ENCODE measurements at places on chromosomes 2 and 18. TPM values are rescaled to one million over a fixed set of nuclear protein-coding genes. Genes with fewer than 3 reads are reported as not detected.
A peak's percentile ranks its signal among the peaks of the same experiment; 100 is the strongest.

DNA sequence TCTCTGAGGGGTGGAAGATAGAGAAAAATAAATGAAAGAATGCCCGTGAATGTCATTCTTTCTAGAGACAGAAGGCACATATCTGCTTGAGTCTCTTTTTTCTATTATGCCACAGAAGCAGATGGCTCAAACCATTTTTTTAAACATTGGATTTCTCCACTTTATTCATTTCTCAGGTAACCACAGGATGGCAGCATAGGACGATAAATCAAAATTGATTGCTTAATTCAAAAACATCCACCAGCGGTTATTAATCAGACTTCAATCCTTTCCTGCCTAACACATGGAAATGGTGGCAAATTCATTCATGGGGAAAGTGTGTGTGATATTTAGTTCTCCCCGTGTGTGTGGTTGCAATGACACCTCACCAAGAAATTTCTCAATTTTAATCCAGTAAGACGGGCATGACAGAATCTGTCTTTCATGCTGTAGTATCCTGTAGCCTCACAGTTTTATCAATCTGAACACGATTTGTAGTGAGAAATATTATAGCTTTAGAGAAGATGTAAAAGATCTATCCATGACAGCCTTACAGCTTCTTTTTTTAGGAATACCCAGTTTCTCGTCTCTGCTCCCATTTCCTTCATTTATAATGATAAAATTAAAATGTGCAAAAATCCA lies 72.2 kb downstream of the DSC3 start:
- H3K4me1 ChIP-seq = no peaks in the 10 kb centered on the region
- H3K4me3 ChIP-seq = no peak overlapping the region
- peaks cover 8% of the 10 kb centered on the region for H3K27me3 ChIP-seq
- H3K27ac ChIP-seq = no peak overlapping the region
- no peaks in the 10 kb centered on the region for H3K36me3 ChIP-seq
- DNase-seq = no peak

DNA sequence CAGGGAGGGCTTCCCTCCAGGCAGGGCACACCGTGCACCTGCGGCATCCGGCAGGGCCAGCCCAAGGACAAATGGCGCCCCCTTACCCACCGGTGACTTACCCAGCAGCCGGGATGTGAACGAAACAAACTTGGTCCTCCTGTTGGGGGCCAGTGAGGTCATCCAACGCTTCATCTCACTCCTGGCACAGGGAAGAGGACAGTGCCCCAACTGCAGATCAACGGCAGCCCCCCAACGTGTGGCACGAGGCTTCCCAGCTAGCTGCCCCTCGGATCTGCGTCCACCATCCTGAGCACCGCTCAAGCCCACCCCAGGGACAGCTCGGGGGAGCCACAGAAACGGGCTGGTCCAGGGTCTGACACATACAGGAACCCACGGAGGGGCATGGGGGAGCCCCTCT lies 12.0 kb downstream of the SNORC start:
- H3K27ac ChIP-seq = no peak overlapping the region
- no peaks in the 10 kb centered on the region for H3K4me1 ChIP-seq
- H3K27me3 ChIP-seq = peaks cover 3% of the 10 kb centered on the region
- DNase-seq = no peak

- H3K36me3 ChIP-seq = no peaks in the 10 kb centered on the region
- H3K27me3 ChIP-seq = no peaks in the 10 kb centered on the region
- no peak overlapping the region for H3K4me3 ChIP-seq
These were observed 7.8 kb upstream of the DYNC2LI1 start for GRCh38 chr2:43766006-43766405.

GRCh38 chr18:13617826-13618515 lies 108.4 kb downstream of the FAM210A start:
- peaks cover 53% of the 10 kb centered on the region for H3K4me1 ChIP-seq
- no peaks in the 10 kb centered on the region for H3K27me3 ChIP-seq
- H3K4me3 ChIP-seq = no peak overlapping the region
- no peak for DNase-seq
- peak overlapping the region; percentile 65 for H3K27ac ChIP-seq

DNA sequence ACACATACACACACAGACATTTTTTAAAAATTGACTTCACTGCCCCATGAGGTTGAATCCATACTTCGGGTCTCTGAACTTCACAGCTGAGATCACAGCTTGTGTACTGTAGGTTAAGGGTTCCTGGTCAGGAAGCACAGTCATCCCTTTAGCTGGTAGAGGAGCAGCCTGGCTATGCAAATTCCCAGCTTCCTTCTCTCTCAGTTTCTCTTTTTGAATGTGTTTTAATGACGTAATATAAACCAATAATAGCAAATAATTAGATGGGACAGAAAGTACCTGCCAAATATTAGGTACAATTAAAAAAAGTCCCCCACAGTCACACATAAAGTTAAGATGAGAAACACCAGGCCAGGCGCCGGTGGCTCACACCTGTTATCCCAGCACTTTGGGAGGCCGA lies 178.7 kb downstream of the ZNF385B start:
- H3K27ac ChIP-seq = no peak overlapping the region
- H3K27me3 ChIP-seq = no peaks in the 10 kb centered on the region
- no peak overlapping the region for H3K4me3 ChIP-seq
- DNase-seq = no peak

GRCh38 chr2:70385204-70385603 lies 83.3 kb upstream of the FAM136A start:
- H3K36me3 ChIP-seq = no peaks in the 10 kb centered on the region
- H3K4me3 ChIP-seq = no peak overlapping the region
- DNase-seq = no peak
- H3K27me3 ChIP-seq = no peaks in the 10 kb centered on the region

GRCh38 chr2:84052913-84053312 lies 406.2 kb downstream of the SUCLG1 start:
- H3K36me3 ChIP-seq = no peaks in the 10 kb centered on the region
- no peaks in the 10 kb centered on the region for H3K27me3 ChIP-seq
- H3K4me3 ChIP-seq = no peak overlapping the region
- no peak overlapping the region for H3K27ac ChIP-seq
- DNase-seq = no peak
- no peaks in the 10 kb centered on the region for H3K4me1 ChIP-seq

DNA sequence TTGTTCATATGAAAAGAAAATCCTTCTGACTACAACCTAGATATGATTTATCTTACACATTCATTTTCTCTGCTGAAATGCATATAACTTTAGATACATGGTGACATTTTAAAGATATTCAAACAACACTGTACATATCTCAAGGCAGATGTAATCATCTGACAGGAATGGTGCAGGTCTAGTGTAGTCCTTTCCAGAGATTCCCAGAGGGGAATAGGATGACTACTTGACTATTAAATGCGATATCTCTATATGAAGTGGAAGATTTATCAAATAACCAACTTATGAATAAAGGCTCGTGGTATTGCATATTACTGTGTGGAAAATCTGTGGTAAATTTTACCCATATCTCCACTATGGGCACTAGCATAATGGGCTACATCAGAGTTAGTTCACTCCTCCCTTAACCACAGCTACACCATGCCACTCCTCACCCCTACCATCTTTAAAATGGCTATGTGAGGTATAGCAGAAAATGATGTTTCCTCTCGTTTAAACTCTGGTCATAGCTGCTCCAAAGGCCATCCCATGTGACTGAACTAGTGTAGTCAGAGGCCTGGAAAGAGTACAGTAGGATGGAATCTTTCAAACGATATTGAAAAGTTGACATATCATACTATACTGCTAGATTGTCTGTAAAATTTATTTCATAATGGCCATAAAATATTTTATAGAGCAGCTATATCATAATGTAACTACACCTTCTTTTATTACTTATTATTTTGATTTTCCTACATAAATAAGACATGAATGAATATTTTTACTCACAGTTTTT lies 9.1 kb upstream of the ITPRID2 start:
- DNase-seq = no peak
- no peaks in the 10 kb centered on the region for H3K4me1 ChIP-seq
- no peak overlapping the region for H3K4me3 ChIP-seq
- peaks cover 18% of the 10 kb centered on the region for H3K27me3 ChIP-seq

GRCh38 chr18:42230636-42231035 lies 275.6 kb downstream of the PIK3C3 start:
- H3K36me3 ChIP-seq = no peaks in the 10 kb centered on the region
- no peak for DNase-seq
- H3K27ac ChIP-seq = no peak overlapping the region
- H3K27me3 ChIP-seq = no peaks in the 10 kb centered on the region

The SLC30A3 gene
- 0.22 TPM for total RNA-seq

GRCh38 chr2:176079831-176080539 lies 3.8 kb downstream of the EVX2 start:
- peaks cover 37% of the 10 kb centered on the region for H3K36me3 ChIP-seq
- DNase-seq = peak; percentile 57
- H3K27me3 ChIP-seq = peaks cover 92% of the 10 kb centered on the region
- H3K27ac ChIP-seq = peak overlapping the region; percentile 54

DNA sequence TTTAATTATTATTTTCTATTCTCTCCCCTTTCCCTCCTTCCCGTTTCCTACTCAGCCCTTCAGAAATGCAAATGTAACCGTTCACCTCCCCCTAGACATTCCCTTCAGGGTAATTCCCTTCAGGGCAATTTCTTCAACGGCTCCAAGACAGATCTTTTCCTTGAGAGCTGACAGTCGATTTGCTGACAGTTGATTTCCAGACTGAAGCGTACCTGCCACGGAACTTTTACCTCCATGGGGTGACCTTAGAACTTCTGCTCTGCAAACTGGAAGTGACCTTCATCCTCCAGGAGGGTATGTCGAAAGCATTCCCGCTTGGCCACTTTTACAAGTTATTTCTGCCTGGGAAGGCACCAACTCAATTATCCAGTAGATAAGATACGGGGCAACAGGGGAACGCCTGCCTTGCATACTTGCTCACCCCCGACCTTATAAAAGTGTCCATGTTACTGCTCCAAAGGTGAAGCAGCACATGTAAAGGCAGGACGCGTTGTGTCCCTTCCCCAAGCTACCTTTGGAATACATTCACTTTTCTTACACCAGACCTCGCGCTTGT lies 18.5 kb downstream of the B3GNT7 start:
- peaks cover 59% of the 10 kb centered on the region for H3K27me3 ChIP-seq
- H3K4me3 ChIP-seq = no peak overlapping the region
- H3K27ac ChIP-seq = no peak overlapping the region
- peaks cover 9% of the 10 kb centered on the region for H3K36me3 ChIP-seq

The IL1RN gene
- 0.19 TPM for total RNA-seq

The FAM110C gene
- 0.14 TPM for total RNA-seq

The WDR7 gene
- total RNA-seq = 16.8 TPM
